Globus pallidus (tissue), 1 donor: ENCODE measurements at places on chromosomes 4 and X.

DNA sequence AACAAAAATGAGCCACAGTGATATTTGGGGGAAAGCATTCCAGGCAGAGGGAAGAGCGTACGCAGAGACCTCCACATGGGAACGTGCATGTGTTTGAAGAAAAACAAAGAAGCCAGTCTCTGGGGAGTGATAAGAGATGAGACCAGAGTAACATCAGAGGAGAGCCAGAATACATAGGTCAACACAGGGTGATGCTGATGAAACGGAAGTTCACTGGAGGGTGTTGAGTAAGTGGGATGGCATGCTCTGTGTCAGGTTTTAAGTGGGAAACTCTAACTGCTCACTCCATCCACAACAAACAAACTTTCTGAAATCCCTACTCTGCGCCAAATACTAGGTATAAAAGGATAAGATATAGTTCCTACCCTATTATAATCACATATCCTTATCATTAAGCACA, 110.0 kb downstream of the ARHGAP6 start:
- DNase-seq, result no peak

DNA sequence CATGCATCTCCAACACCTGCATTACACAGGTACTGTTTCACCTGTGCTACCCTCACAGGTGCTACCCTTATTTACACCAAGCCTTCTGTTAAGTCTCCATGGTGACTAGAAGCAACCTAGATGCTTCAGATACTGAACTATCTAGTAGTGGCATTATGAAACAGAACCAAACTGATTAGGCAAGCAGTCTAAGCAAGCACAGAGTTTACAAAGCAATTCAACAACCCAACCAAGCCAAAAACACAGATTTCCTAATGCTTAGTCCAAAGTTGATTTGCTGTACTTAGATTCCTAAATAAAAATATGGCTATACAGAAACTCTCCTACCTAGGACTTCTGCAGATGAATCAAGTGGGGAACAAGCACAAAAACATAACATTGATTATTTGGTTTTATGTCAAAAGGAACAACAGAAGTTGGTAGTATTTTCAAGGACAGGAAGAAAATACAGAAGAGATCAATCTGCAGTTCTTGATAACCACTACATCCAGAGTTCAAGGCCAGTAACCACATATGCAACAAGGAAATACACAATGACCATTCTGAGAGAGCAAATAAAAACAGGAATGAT, 3.2 kb downstream of the TAPT1 start:
- DNase-seq, result no peak

GRCh38 chr4:142121448-142122350, 485.3 kb downstream of the IL15 start:
- DNase-seq, result no peak

GRCh38 chrX:136457303-136457917, 30.3 kb upstream of the BRS3 start:
- no peak for DNase-seq

DNA sequence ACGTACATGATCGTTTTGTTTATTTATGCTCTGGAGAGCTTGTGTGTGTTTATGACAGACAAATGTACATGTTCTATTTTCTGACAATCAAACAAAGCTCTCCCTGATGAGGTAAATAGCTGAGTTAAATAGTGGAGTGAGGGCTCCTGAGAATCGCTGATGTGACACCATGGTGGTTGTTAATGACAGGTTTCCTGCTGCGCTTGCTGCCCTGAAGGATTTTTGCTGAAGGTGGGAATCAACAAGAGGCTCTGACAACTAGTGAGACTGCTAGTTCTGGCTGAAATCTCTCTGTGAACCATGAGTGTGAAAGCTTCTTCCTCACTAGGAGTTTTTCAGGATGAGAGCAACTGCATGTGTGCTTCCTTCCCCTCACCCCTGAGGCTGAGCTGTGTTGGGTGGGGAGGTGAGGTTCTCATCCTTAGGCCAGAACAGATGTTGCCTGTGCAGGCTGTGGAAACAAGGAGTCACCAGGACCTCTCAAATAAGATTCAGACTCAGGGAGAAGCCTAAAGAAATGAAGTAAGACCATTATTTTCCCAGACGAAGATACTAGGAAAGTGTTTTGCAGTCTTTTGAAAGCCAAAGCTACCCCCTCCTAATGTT, 173.4 kb upstream of the JADE1 start:
- DNase-seq, result no peak

GRCh38 chrX:2898846-2899512, 30.2 kb downstream of the ARSD start:
- no peak for DNase-seq

GRCh38 chr4:172207886-172208285, 394.7 kb downstream of the GALNTL6 start:
- DNase-seq, result peak; percentile 22

GRCh38 chrX:46236411-46236810, 308.8 kb downstream of the ZNF674 start:
- DNase-seq, result no peak

GRCh38 chrX:120456973-120457372, 12.1 kb downstream of the LAMP2 start:
- no peak for DNase-seq

GRCh38 chrX:112113460-112113859, 30.9 kb upstream of the TRPC5 start:
- DNase-seq, result peak; percentile 10

DNA sequence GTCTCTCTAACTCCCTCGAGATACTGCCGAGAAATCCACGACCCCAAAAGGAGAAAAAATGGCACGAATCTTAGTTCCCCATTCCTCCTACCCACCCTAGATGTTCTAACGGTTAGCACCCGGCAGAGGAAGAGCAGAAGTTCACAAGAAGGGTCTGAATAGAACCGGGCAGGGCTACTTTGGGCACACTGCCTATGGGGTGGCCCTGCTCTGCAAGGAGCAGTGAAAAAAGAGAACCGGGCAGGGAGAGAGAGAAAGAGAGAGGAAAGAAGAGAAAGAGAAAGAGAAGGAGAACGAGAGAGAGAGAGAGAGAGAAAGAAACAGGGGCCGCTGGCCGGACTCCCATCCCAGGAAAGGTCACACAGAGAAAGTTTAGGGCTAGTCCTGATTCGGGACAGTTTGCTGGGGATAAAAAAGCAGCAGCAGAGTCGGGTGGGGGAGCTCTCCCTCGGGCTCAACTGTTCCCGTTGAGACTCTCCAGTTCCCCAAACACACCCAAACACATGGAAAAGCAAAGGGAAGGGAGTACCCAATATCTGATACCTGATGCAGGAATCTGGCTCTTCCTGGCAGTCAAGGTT, 468 bp downstream of the GLA start:
- DNase-seq, result no peak

DNA sequence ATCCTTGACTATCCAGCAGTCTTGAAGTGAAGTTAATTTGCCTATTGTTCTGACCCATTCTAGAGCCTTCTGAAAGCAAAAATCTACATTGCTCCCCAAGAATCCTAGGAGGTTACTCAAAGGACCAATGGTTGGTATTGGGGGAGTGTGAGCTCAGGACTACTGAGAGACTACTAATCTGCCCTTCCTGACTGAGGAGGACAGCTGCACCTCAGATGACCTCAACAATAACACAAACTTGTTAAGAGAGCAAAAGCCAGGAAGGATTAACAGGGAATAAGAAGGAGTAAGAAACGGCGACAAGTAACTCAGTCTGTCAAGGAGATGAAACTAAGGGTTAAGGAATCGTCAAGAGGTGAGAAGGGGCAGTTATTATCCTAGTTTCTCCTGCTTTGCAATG, 43.4 kb downstream of the IDS start:
- no peak for DNase-seq

- DNase-seq, result no peak
Observed at GRCh38 chr4:16992566-16993225, 94.3 kb upstream of the LDB2 start.

- peak; percentile 4 for DNase-seq
Observed at GRCh38 chr4:17323554-17324385, 188.1 kb downstream of the QDPR start.

- no peak for DNase-seq
Observed at GRCh38 chr4:28233724-28234123, 1373.1 kb downstream of the STIM2 start.

- DNase-seq, result no peak
Observed at GRCh38 chr4:117577686-117578311, 456.5 kb upstream of the NDST3 start.

GRCh38 chr4:135065366-135065765, 863.8 kb upstream of the PABPC4L start:
- no peak for DNase-seq

GRCh38 chr4:165355900-165356300, 22.9 kb upstream of the CPE start:
- DNase-seq, result peak; percentile 42

- DNase-seq, result no peak
Observed at GRCh38 chr4:120771907-120772306, 150.6 kb downstream of the PRDM5 start.

- no peak for DNase-seq
Observed at GRCh38 chr4:38281371-38282071, 321.3 kb downstream of the PTTG2 start.

DNA sequence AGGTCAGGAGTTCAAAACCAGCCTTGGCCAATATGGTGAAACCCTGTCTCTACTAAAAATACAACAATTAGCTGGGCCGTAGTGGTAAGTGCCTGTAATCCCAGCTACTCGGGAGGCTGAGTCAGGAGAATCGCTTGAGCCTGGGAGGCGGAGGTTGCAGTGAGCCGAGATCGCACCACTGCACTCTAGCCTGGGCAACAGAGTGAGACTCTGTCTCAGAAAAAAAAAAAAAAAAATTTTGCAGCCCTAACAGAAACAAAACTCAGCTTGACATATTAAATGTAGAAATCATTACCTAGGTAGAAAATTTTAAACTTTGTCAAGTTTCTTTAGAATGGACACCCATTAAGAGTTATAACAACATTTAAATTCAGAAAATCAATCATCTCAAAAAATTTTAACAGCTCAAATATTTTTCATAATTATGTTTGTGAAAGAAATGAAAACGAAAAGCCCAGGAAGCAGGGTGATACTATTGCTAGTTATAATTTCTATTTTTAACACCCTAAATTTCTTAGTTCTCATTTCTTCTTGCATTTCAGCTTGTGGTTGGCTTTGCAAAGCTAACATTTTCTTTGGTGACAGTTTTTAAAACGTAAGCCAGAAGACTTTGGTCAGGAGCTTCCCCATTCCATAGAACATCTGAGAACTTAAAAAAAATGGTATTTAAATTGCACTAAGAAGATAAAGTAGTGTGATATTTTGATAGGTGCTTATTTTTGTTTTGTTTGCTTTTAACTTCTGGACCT, 33.3 kb upstream of the RBBP7 start:
- DNase-seq, result no peak

DNA sequence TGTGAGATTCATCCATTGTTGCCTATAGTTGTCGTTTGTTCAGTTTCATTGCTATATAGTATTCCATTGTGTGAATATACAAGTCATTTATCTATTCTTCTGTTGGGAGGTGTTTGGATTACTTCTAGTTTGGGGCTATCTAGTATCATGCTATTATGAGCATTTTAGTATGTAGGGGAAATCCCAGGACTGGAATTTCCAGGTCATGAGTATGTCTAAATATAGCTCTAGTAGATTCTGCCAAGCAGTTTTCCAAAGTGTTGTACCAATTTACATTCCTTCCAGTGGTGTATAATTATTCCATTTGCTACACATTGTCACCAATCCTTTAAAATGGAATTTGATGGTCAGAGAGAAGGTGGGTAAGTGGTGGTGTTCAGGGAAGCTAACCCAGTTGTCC, 30.1 kb downstream of the EGFL6 start:
- no peak for DNase-seq

DNA sequence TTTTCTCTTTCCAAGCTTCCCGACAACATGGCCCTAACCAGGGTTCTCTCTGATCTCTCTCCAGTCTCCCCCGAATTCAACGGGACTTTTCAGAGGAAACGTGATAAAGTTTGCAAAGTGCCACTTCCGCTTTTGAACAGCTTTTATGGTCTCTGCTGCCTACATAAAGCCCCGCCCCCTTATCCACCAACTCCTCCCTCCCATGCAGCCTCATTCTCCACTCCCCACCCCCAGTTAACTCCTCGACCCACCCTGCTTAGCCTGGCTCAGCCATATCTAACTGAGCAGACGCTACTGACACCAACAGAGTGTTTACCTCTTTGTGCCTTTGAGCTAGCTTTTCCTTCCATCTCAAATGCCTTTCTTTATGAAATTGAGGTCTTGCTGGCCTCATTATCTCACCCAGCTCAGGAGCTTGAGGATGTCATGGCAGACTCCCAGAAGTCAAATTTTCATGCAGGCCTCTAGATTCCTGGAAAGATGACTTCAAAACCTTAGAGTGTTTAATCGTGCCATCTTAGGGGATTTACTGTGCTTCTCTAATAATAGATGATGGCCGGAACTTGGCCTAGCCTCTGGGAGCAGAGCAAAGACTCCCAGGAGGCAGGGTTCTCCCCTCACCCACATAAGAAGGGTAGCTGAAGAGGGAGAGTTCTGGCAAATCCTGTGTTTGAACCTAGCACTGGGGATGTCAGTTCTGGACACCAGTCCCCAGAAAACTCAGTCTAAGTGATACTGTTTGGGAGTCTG, 606.0 kb downstream of the BCOR start:
- DNase-seq, result no peak
